ENCODE measurements at places on chromosomes 1 and 21.

GRCh38 chr1:212127221-212127620 is 91.7 kb downstream of the DTL start:
- DNase-seq, result no peak

DNA sequence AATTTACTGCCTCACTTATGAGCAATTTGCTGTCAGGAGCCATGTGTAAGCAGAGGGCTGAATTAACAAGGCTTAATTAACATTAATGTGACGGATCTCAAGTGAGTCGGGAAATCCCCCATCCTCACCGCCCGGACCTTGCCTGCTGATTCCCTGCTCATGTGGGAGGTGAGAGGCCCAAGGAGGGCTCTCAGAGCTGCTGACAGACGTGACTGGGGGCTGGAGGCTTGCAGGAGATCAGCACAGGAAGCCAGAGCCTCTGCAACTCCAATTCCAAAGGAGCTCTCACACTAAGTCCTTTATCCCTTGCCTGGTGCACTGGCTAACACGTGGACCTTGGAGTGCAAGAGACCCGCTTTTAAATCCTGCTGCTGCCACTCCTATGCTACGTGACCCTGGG is 19.4 kb downstream of the LRP8 start:
- DNase-seq, result no peak

DNA sequence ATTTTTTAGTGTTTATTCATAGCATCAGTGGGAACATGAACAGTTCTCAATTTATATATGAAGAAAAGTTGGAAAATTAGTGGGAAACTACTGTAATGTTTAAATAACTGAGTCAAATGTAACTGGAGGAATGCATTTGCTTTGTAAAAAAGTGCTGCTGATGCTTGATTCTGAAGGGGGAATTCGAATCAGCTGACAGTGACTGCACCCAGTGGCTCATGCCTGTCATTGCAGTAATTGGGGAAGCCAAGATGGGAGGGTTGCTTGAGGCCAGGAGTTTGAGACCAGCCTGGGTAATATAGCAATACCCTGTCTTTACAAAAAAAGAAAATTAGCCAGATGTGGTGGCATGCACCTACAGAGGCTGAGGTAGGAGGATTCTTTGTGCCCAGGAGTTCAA is 398.4 kb downstream of the ZP4 start:
- no peak for DNase-seq

DNA sequence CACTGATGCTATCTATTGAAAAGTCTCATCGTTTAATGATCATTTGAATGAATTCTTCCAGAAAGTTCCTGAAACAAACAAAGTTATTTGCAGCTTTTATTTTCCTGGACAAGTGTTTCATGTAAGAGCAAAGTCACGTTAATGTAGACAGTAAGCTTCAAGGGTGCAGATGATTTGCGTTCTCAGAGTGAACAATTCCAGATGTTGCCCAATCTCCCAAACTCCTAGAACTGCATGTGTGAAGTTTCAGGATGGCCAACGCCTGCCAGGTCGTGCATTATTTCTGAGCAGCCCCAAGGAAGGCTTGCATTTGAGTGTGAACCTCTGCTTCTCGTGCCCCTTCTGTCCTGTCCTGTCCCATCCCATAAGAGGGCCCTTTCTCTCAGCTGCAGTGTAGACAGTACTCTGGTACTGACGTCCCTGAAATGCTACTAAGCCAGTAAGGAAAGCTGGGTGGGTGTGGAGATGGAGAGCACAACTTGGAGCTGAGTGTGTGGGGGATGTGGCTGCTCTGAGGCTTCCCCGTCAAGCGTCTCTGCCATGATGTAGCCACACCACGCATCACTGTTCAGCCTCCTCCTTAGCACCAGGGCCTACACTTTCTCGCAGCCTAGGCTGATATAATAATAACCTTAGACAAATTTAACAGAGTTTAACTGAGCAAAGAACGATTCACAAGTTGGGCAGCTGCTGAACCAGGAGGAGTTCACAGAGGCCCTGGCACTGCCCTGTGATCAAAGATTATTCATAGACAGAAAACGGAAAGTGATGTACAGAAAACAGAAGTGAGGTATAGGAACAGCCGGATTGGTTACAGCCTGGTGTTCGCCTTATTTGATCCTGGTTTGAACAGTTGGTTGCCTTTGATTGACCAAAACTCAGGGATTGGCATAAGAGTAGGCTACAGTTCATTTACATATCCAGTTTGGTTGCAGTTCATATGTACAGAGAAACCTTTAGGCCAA is 50.4 kb downstream of the RHOU start:
- no peak for DNase-seq

GRCh38 chr1:2556678-2557481 is 709 bp downstream of the TNFRSF14 start:
- DNase-seq, result peak; percentile 38

- no peak for DNase-seq
These were observed 11.8 kb downstream of the PSEN2 start for GRCh38 chr1:226882187-226882586.

GRCh38 chr1:212542761-212543187 is 65.8 kb upstream of the ATF3 start:
- no peak for DNase-seq

- DNase-seq, result no peak
These were observed 114.2 kb upstream of the IPO9 start for GRCh38 chr1:201714542-201715329.

- no peak for DNase-seq
These were observed 50.5 kb upstream of the CYP2J2 start for GRCh38 chr1:59977075-59977410.

GRCh38 chr21:41745971-41746743 is 20.7 kb downstream of the RIPK4 start:
- no peak for DNase-seq

GRCh38 chr1:170596701-170597100 is 64.7 kb downstream of the GORAB start:
- DNase-seq, result no peak

DNA sequence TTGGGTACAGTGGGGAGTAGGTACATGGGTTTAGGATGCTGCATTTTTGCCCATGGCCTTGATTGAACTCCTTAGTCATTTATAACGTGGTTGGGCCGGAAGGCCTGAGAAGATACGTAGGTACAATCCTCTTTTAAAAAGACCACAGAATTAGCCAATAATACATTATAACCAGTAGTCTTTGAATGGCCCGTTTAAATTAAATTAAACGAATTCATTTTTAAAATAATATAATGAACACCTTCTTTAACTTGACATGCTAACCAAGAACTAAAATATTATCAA is 20.1 kb upstream of the ADAR start:
- no peak for DNase-seq

- DNase-seq, result no peak
These were observed 346.9 kb downstream of the PBX1 start for GRCh38 chr1:164905869-164906268.

GRCh38 chr1:118717893-118718292 is 270.2 kb downstream of the TBX15 start:
- no peak for DNase-seq

DNA sequence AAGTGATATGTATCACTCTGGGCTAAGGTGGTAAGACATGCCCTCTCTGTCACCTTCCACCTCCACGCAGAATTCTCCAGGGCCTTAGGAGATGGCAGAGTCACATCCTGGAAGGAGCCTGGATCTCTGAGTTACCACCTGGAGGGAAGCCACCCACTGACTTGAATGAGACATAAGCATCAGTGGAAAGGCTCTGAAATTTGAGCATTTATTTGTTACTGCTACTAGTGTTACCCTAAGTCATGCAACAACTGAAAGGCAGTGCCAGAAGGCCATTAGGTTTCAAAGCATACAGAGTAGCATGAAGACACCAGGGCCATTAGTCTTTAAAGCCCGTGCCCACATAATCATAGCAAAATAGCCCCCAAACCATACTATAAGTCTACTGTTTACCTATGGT is 230.3 kb upstream of the IRF2BP2 start:
- DNase-seq, result no peak

DNA sequence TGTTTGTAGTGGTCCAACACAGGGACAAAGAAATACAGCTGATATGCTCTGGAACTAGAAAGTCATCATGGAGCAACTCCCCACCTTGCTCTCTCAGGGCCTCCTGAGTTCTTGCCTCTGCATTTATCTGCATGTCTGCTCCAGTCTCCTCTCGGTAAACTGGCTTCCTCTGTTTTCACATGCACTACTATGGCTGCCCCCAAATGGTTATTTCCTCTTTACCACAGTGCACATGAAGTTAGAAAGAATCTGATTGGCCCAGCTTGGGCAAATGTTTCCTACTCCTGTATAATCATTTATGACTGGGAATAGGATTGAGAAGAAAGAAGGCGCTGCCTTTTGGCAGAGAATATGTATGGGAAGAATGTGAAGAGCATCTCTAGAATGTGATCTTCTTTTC is 16.5 kb upstream of the PSMB2 start:
- DNase-seq, result no peak

- DNase-seq, result no peak
These were observed 140.3 kb downstream of the PLXNA2 start for GRCh38 chr1:208103597-208104513.

GRCh38 chr1:190328361-190328760 is 149.3 kb downstream of the BRINP3 start:
- no peak for DNase-seq

GRCh38 chr1:162206749-162207635 is 137.5 kb downstream of the NOS1AP start:
- no peak for DNase-seq

- DNase-seq, result no peak
These were observed 168.1 kb downstream of the DUSP10 start for GRCh38 chr1:221573756-221574155.

GRCh38 chr1:233327651-233328141 is at the start of gene MAP3K21:
Gene MAP3K21, plus strand, starts transcription at chr1:233327724. Its CDS starts 305 bp downstream, at chr1:233328029.
- no peak for DNase-seq

DNA sequence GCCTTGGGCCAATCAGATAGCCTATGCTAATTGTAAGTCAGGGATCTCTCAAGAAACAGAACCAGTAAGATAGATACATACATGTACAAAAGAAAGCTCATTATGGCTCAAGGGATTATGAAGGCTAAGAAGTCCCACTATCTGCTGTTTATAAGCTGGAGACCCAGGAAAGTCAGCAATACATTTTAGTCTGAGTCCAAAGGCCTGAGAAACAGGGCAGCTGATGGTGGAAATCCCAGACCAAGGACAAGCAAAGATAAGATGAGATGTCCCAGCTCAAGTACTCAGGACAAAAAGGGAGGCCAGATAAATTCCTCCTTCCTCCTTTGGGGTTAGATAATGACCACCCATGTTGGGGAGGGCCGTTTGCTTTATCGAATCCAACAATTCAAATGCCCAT is 269.9 kb downstream of the AJAP1 start:
- no peak for DNase-seq

GRCh38 chr21:43603641-43604504 is 55.4 kb downstream of the HSF2BP start:
- DNase-seq, result no peak

GRCh38 chr1:245313576-245313975 is 158.8 kb downstream of the KIF26B start:
- no peak for DNase-seq

GRCh38 chr1:34721646-34722355 is 33.0 kb upstream of the GJB5 start:
- no peak for DNase-seq

GRCh38 chr1:187853505-187853904 is 1024.8 kb downstream of the PLA2G4A start:
- DNase-seq, result no peak

- DNase-seq, result no peak
These were observed 153.6 kb upstream of the SAMSN1 start for GRCh38 chr21:14699433-14700407.

DNA sequence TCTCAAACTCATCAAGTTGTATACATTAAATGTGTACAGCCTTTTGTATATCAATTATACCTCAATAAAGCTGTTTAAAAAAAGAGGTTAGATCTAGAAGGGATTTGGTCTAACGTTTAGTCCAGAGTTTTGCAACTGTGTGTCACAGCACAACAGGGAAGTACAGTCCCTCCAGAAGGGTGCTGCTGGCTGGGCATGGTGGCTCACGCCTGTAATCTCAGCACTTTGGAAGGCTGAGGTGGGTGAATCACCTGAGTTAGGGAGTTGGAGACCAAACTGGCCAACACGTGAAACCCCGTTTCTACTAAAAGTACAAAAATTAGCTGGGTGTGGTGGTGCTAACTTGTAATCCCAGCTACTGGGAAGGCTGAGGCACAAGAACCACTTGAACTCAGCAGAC is 78.3 kb upstream of the HAO2 start:
- no peak for DNase-seq

- no peak for DNase-seq
These were observed 3.1 kb downstream of the CHD1L start for GRCh38 chr1:147245586-147246021.

DNA sequence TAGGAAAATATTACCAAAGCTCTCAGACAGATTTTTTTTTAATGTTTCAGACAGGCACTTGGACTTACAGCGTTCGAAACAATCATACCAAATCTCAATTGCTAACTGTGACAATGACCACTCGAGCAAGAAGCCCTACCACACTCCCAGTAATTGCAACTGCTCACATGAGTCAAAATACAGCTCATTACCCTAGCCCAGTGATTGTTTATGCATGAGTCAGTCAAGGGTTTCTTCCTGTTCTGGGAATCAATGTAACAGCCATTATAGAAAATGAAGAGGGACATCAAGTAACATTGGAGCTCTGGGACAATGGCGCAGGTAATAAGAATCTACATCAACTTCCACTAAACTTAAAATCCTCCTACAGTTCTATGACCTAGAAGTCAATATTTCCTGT is 56.1 kb upstream of the SH3GLB1 start:
- DNase-seq, result no peak

- DNase-seq, result peak; percentile 6
These were observed 1.5 kb downstream of the ZNF684 start for GRCh38 chr1:40532844-40533424.

GRCh38 chr1:183304440-183305107 is 113.6 kb downstream of the NMNAT2 start:
- no peak for DNase-seq

DNA sequence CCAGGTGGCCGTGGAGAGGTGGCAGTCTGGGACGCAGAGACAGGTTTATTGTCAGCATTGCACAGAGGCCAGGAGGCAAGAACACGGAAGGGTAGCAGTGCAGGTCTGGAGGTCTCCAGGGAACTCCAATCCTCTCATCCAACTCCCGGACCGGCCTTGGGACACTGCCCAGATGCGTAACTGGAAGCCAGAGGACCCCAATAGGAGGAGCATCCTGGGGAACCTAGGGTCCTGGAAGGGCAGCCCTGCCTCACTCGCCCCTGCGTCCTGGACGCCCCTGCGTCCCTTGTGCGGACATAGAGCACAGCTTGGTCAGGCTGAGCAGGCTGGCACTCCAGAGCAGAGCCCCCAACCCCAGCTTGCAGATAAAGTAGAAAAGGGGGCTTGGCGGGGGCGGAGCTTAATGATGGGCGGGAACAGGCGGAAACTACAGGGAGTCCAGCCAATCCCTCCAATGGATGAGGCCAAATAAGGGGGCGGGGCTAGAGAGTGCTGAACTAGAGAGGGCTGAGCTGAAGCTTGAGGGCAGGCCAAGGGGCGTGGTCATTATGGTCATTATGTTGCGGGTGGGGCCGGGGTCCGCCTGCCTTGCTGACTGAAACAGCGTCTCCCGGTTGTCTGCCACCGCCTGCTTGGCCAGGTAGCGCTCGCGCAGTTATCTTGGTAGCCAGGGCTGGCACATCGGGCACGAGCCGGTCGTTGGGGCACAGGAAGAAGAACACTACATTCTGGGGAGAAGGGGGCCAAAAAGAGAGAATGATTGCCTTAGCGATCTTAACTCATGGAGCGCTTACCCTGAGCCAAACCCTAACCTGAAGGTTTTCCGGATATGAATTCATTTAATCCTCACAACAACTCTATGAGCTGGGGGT is 3.7 kb upstream of the ARHGEF19 start:
- peak; percentile 45 for DNase-seq

- DNase-seq, result peak; percentile 44
These were observed 58.0 kb downstream of the NKAIN1 start for GRCh38 chr1:31181515-31182343.

- no peak for DNase-seq
These were observed 19.5 kb downstream of the C1orf174 start for GRCh38 chr1:3880429-3881192.

Data from stimulated activated CD4-positive, alpha-beta T cell treated with anti-CD3 and anti-CD28 coated beads, Interleukin-4, amount 100 ng/mL, for 1 hour (primary cell).